Left ventricle myocardium superior (tissue), 1 donor: ENCODE measurements at places on chromosomes 11 and 22. TPM values are rescaled to one million over a fixed set of nuclear protein-coding genes. Genes with fewer than 3 reads are reported as not detected.

GRCh38 chr11:117891362-117891761 lies 14.9 kb upstream of the FXYD6 start:
- no peak for DNase-seq

- no peak for DNase-seq
Observed at GRCh38 chr11:93510196-93510873, 32.9 kb downstream of the SMCO4 start.

GRCh38 chr11:57213342-57214097 lies 23.5 kb downstream of the APLNR start:
- no peak for DNase-seq

- peak; percentile 36 for DNase-seq
Observed at GRCh38 chr11:3853899-3854659, 1.4 kb upstream of the STIM1 start.

DNA sequence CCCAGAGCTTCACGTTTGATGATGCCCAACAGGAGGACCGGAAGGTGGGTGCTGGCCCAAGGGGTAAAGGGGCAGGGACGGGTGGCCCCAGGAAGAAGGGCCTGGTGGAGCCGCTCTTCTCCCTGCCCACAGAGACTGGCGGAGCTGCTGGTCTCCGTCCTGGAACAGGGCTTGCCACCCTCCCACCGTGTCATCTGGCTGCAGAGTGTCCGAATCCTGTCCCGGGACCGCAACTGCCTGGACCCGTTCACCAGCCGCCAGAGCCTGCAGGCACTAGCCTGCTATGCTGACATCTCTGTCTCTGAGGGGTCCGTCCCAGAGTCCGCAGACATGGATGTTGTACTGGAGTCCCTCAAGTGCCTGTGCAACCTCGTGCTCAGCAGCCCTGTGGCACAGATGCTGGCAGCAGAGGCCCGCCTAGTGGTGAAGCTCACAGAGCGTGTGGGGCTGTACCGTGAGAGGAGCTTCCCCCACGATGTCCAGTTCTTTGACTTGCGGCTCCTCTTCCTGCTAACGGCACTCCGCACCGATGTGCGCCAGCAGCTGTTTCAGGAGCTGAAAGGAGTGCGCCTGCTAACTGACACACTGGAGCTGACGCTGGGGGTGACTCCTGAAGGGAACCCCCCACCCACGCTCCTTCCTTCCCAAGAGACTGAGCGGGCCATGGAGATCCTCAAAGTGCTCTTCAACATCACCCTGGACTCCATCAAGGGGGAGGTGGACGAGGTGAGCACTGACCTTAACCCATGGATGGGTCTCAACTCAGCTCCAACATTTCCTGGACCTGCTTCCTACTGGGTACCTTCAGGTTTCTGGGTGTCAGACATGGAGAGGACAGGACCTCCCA lies 2.0 kb downstream of the RIC8A start:
- DNase-seq: no peak

- DNase-seq: peak; percentile 49
Observed at GRCh38 chr11:32172848-32173834, 82.3 kb downstream of the RCN1 start.

GRCh38 chr11:115080923-115081680 lies 402.8 kb downstream of the NXPE2 start:
- no peak for DNase-seq

DNA sequence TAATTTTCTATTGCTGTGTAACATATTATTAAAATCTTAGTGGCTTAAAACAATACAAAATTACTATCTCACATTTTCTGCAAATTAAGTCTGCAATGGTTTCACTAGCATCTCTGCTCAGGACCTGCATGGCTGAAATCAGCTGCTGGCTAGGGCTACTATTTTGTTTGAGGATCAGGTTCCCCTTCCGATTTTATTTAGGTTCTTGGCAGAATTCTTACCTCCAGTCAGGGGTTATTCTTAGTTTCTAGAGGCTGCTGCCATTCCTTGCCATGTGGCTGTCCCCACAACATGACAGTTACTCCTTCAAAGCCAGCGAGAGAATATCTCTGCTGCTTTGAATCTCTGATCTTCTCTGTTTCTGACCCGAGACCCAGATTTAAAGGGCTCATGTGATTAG lies 424.5 kb upstream of the ANO5 start:
- no peak for DNase-seq

Gene GAL3ST1
- 0.57 TPM for total RNA-seq

Gene TPP1
- 77.7 TPM for total RNA-seq

Gene CHRM1
- 0.07 TPM for total RNA-seq

Gene NRXN2
- total RNA-seq: 0.97 TPM
